MCF 10A (cell line): ENCODE measurements at places on chromosomes 1 and 21.

GRCh38 chr1:113123737-113124136, 50.7 kb downstream of the LRIG2 start:
- DNase-seq: no peak

DNA sequence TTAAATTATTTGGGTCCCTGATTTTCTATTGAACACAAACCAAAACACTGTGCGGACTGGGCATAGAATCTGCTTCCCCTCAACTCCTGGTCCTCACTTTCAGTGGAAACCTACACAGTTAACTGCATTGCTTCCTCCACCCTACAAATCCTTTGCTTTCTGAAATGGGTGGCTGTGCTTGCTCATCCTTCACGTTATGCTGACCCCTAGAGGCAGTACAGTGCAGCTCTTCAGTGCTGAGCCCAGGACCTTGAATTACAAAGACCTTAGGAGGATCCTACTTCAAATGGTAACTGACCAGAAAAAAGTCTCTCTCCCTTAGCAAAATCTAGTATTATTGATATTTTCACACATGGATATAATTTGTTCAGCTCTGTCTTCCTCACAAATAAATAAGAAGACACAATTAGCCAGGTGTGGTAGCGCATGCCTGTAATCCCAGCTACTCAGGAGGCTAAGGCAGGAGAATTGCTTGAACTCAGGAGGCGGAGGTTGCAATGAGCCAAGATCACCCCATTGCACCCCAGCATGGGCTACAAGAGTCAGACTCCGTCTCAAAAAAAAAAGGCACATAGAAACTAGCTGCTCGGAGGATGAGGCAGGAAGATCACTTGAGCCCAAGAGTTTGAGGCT, 63.4 kb upstream of the L1TD1 start:
- DNase-seq: peak; percentile 69

- DNase-seq: peak; percentile 55
Observed at GRCh38 chr1:65339866-65340468, 30.6 kb downstream of the DNAJC6 start.

DNA sequence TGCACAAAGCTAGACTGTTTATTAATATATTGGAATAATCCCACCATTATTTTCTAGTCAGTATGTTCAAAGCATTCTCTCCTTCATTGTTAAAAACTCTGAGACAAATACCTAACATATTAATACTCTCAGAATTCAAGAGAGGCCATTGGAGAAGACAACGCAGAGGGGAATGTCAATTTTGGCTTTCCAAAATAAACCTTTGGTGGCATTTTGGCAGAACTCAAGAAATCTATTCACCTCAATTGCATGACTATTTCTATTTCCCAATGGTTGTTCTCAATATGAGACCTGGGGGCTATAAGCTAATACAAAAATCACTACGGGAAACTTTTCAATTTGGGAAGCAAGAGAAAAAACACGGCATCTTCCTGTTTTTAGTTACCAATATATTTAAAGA, 58.5 kb downstream of the RUSC1 start:
- DNase-seq: no peak

DNA sequence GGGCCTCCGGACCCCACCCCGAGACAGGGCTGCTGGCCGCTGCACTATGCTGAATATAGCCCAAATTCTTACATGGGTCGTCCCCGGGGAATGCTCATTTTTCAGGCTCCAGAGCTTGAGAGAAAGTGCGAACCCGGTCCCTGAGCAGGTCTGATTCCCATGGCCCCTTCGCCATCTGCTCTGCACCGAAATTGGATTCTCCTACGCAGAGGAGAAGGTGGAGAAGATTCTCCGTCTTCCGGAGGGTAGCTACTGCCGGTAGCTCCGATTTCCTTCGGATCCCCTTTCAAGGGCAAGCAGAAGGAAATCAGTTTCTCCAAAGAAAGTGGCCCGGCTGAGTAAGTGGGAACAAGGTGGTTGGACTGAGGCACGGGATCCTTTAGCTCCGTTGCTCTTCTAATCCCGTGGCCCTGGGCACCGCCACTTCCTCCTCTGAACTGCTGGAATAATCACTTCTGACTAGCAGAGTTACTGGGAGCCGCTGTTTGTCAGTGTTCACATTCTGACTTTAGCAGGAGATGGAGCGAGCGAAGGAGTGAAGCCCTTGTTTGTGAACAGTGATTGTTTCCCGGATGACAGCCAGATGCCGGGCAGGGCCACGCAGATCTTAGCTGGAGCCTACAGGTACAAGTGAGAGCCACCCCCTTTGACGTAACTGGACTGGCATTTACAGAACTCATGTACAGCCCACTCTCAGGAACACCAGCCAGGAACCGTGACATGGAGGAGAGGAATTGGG, 1.1 kb upstream of the ZNF496 start:
- DNase-seq: peak; percentile 68

- DNase-seq: peak; percentile 59
Observed at GRCh38 chr1:59699227-59699847, 115.4 kb upstream of the HOOK1 start.

- DNase-seq: no peak
Observed at GRCh38 chr21:37204580-37204979, 62.6 kb downstream of the VPS26C start.

DNA sequence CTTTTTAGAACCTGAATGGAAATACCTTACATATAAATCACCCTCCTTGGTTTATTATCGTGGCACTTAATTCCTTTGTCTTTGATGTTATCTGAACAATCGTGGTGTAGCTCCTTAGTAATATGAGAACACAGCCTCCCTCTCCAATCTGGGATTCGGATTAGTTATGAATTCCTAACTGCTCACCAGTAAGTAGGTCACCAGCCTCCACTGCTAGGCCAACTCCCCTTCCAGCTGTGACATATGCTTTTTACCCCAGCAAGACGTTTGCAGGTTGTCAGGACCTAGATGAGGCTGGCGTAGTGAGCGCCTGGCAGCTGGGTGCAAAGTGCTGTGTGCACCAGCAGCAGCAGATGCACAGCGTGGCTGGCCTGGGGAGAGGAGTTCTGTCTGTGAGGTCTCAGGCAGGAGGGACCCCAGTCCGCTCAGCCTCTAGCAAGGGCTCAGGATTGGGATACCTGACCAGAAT, 38.2 kb downstream of the NTPCR start:
- DNase-seq: no peak

DNA sequence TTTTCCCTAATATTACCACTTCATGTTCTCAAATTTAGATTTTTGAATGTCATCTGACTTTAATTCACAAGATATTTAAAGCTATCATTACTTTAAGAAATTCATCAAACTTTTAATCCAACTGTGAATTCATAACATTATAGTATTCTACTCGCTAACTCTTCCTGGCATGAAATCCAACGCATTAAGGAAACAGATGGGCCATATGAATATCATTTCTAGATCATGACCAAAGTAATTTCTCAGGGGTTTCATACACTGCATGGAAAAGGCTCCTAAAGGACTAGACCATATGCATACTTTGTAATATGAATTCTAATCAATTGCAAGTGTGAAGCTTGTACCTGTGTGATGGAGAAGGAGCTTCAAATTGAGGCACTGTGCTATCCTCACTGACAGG, 72.4 kb downstream of the COP1 start:
- no peak for DNase-seq

- DNase-seq: peak; percentile 61
Observed at GRCh38 chr1:168636200-168636599, 59.8 kb downstream of the XCL1 start.

DNA sequence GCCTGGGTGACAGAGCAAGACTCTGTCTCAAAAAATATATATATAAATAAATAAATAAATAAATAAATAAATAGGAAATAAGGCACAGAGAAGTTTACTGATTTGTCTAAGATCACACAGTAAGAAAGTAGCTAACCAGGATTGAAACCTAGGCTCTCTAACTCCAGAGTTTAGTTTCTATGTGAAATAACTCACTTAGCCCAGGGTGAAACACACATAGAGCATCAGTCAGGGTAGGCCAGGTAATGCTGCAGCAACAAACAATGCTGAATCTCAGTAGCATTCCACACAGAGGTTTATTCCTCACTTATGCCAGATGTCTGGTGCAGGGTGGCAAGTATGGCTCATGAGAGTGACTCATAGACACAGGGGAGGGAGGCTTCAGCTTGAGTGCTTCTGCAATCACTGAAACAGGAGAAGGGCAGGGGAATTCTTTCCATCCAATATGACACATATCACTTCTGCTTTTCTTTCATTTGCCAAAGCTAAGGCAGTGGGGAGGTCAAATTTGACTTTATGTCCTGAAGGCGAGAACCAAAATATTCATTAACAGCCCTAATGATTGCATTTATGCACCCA, 37.1 kb upstream of the KANK4 start:
- peak; percentile 92 for DNase-seq

DNA sequence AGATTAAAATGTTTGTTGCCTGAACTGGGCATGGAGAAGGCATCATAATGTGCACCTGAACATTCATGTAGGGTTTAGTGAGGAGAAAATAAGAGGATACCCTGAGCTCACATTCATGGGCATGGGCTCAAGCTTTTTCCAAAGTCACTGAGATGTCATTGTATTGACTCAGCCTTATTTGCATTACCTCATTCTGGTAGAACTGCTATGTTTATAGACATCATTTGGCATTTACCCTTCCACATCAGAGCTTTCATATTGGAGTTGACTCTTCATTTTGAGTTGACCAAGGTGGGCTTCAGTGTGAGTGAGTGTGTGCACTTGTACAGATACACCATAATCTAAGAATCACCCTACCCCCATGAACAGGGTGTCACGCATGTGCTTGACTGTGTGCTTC, 143.2 kb downstream of the PBX1 start:
- DNase-seq: no peak

DNA sequence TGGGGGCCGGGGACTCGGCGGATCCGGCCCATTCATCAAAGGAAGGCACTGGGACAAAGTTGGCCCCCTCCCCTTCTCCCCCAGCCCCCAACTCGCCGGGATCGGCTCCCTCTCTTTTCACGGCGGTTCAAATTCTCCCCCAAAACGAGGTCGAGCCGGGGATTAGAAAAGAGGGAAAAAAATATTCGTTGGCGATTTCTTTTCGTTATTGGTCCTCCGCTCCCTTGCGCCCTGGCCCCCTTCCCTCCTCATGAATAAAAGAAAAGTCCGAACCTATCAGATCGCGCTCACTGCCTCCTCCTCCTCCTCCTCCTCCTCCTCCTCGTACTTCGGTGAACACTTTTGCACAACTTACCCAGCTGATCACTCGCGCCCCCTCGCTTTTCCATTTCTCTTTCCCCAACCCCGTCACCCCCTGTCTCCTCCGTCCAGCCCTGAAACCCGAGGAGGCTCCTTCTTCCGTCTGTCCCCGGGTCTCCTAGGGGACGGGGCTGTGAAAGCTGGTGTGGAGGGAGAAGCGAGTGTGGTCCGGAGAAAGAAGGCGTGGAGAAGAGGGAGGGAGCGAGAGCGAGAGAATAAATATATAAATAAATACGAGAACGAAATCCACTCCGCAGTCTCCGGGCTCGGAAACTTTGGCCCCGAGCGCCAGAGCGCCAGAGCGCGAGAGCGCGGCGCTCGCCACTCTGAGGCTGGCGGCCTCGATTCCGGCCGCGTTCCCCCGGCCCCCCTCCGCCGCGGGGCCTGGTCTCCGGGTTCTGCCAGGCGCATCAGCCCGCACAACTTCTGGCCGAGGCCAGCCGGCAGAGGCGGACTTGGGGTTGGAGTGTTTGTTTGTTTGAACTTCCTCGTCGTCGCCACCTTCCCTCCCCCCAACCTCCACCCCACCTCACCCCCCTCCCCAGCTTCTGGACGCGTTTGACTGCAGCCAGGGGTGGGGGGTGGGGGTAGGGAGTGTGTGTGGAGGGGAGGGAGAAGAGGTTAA, at the start of gene PAX7:
Gene PAX7, plus strand, starts transcription at position 336 of the 985 bp plus-strand sequence. CDS start 758 bp downstream, outside the sequence.
- DNase-seq: no peak

GRCh38 chr1:57079454-57080157, 113.8 kb upstream of the C8B start:
- DNase-seq: no peak

GRCh38 chr1:18109756-18110597, 2.4 kb downstream of the IGSF21 start:
- DNase-seq: no peak

DNA sequence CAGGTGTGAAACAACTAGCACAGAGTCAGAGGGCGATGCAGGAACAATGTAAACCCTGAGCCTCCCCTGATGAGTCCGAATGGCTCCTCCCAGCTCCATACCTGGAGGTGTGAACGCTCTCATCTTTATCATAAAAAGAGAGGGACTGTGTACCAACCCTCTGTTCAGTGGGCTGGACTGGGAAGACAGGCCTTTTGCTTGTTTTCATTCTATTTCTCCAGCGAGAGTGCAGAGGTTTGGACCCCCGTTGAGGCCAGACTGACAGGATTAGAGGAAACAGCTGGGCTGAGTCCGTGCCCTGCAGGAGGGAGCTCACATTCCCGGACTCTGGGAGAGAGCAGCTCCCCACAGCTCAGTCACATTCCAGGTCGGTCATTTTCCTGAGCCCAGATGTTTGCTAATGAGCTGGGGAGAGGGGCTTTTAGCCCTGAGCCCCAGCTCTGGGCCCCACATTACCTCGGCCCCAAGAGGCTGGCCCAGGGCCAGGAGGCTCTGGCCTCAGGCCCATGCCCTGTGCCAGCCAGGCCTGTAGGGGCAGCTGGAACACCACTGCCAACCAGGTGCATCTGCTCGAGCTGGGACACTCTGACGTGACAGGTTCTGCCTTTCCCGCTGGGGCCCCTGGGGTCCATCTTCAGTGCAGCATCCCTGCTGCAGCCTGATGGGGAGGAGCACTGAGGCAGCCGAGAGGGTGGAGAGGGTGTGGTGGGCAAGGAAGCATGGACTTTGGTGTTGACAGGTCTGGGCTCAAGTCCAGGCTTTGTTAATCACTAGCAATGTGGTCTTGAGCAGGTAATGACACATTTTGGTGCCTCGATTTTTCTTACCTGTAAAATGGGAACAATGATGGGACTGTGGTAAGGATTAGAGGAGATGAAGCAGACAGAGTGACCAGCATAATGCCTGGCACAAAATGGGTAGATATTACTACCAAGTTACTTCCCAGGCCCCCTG, 3.5 kb upstream of the NBL1 start:
- DNase-seq: peak; percentile 80

DNA sequence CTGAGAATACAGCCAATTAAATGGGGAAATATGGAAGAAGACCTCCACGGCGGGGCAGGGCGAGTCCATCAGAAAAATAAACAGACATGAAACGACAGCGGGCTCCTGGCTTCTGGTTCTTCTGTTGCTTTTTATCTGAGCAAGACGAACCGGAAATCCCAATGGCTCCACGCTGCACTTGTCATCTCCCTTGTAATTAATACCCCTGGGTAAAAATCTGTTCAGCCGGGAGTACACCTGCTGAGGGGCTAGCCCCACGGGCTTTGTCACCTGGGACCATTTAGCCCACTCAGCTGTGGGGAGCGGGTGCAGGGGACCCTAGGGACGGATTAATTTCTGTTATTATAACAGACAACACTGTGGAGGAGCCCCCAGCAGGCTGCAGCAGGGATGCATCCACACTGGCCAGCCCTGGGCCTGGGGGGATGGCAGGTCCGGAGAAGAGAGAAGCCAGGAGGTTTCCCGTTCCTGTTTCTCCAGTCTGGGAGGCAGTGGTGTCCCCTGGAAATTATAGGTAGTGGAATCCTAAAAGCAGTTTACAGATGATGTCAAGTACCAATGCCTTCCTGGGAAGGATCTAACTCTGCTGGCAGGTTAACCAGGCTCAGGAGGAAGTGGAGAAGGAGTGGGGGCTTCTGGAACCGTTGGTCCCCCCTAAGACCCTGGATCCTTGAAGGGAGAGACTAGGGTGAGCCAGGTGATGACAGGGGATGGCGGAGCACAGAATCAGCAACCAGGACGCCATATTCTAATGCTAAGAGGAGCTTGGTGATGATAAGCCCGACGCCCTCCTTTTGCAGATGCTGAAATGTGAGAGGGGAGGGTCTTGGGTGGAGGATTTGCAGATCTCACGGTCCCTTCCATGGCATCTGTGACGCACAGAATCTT, 566.1 kb downstream of the PTPRU start:
- no peak for DNase-seq
